ENCODE measurements at places on chromosomes 7 and 10.

GRCh38 chr7:151425670-151426440 lies 14.1 kb downstream of the CRYGN start:
- no peak for DNase-seq

- no peak for DNase-seq
Observed at GRCh38 chr7:25238066-25238725, 9.9 kb upstream of the NPVF start.

DNA sequence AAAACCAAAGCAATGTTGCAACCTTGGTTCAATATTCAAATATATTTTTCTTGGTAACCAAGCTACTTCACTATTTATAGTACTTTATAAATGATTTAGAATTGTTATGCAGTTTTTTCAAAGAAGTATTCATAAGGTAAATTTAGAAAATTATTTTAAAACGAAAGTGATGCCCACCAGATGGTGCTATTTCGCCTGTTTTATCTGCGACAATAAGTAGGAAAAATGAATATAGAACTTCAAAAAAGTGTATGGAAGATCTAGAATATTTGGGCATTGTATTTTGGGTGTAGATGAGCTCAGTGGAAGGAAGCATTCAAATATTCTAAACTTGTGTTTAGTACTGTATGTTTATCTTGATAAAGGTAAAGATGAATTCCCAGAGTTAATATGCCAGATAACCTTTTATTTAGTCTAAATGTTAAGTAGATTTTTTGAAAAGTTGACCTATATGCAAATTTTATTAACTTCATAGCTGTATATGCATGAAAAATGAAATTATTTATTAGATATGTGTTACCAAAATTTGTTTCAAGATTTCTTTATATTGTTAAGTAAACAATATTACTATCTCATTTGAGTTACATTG lies 93.2 kb downstream of the ADK start:
- DNase-seq: peak; percentile 53

DNA sequence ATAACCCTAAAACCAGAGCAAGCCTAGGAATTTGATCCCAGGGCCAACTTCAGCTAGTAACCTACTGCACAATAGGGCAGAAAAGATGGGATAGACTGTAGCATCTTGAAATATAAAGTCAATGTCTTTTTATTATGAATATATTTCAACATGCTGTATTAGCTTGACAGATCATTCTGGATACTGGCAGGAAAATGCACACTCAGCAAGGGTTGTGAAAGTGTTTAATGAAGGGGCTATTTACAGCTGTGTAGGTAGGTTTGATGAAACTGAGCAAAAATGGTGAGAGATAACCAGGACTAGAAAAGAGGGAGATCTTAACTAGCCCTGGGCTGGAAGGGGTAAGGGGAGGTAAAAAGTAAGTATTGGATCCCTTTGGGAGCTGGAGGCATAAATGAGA lies 156.2 kb downstream of the RAPGEF5 start:
- no peak for DNase-seq

DNA sequence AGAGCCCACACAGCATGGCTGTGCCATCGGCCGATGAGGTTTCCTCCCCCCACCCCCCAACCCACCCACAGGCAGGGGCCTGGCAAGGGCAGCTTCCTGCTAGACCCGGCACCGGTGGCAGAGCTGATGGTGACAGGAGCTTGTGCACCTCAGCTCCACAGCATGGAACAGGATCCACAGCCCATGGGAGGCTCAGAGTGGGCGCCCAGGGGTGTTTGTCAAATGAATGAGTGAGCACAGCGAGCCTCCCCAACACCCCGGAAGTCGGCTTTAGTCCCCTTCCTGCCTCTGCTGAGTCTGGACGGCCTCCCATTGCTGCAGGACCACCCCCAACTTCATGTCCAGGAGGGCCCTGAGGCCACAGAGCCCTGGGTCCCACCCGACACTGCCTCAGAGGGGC lies 68.9 kb downstream of the PDGFA start:
- DNase-seq: no peak

GRCh38 chr7:26011039-26011696 lies 140.8 kb upstream of the NFE2L3 start:
- DNase-seq: no peak

- DNase-seq: no peak
Observed at GRCh38 chr7:98556288-98556687, 60.8 kb upstream of the NPTX2 start.

DNA sequence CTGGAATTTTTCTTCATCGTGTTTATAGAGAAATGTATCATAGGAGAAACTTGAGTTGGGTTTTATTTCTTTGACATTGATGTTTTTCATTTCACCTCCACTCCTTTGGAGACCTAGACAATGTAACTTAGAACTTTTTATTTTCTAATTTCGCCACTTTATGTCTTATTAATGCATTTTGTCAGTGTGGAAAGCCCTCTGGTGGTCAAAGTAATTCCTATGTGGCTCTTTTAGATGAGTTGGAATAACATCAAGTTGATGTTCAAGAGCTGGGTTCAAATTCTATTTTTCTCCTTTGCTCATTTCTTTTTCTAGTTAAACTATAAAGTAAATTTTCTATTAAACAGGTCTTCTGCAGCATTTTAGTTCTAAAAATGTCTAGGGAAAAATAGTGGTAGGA lies 478.6 kb downstream of the LRMDA start:
- peak; percentile 28 for DNase-seq

DNA sequence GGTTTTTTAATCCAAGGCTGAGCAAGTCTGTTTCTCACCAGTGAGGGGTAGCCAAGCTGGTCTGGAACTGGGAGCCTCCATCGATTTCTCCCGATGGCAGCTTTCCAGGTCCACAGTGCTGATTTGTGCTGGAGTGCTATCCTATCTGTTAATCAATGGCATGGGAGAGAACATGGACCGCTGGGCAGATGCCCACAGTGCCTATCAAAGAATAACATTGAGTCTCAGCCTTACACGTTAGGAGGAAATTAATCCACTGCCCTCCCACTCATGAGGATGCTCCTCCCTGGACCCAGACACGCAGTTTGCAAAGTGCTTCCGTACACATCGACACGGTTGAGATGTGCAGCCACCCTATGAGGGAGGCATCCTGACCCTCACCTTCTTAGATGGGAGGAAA lies 36.0 kb upstream of the CUX1 start:
- no peak for DNase-seq

- DNase-seq: no peak
Observed at GRCh38 chr10:13448216-13448615, 80.6 kb downstream of the BEND7 start.

GRCh38 chr7:78493401-78493800 lies 694.8 kb downstream of the PHTF2 start:
- DNase-seq: no peak

- no peak for DNase-seq
Observed at GRCh38 chr7:6205971-6206660, 66.3 kb downstream of the CYTH3 start.

DNA sequence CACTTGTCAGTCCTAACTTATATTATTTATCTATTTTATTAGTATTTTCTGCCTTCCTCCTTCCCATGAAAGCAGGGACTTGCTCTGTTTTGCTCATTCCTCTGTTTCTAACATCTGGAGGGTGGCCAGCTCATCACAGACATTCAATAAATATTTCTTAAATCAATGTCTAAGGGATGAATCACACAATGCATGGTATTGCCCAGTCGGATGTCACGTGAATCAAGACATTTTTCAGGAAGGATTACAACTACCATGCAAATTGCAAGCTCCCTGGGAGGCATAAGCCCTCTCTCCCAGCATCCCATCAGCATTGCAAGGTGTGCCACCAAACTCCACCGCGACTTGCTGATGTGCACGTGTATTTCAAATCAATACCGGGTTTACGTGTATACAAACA lies 146.6 kb upstream of the RNF32 start:
- DNase-seq: no peak

- DNase-seq: no peak
Observed at GRCh38 chr7:47317487-47317886, 264.4 kb downstream of the TNS3 start.

DNA sequence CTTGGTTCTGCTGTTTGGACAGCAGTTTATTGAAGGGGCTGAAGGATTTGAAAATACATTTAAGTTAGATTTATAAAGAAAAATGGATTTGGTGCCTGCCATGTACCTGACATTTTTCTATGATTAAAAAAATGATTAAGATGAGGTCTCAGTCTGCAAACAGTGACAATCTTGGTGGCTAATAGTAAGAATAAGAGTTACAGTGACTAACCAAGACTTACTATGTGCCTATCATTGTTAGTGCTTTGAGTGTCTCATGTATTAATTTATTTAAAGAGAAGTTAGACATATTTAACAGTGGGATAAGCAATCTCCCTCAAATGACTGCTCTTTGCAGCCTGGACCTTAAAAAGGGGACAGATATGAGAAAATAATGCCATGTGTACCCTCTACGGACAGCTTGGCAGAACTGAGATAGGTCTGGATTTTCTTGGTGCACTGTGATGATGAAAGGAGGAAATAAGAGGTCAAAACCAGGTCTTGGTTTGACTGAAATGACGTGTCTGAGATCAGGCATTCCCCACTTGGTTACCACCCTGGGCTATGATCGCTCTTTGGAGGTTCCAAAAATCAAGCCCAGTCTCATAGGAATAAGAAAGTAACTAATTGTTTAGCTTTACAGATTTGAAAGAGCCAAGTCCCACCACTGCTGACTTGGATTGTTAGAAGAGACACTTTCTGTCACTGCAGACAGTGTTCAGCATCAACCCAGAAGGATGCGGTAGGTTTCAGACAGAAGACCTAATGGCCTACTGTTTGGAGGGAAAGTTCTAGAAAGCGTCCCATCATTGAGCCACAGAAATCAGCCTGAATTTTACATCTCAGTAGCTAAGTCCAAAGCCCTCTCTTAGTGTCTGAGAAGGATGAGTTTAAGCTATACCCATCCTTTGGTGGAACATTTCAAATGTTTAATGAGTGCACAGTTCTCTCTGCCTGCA lies 2.1 kb downstream of the CASP7 start:
- DNase-seq: peak; percentile 9

- DNase-seq: no peak
Observed at GRCh38 chr7:36301914-36302771, 87.5 kb upstream of the ANLN start.

- DNase-seq: no peak
Observed at GRCh38 chr7:8491544-8492489, 58.4 kb downstream of the NXPH1 start.

- no peak for DNase-seq
Observed at GRCh38 chr10:126867567-126868365, 37.5 kb upstream of the DOCK1 start.

- DNase-seq: no peak
Observed at GRCh38 chr10:35638101-35638500, 4.0 kb downstream of the FZD8 start.

- DNase-seq: no peak
Observed at GRCh38 chr7:1141651-1142050, 18.3 kb downstream of the ZFAND2A start.

GRCh38 chr10:130686689-130687300 lies 550.6 kb downstream of the GLRX3 start:
- DNase-seq: no peak
